ENCODE measurements at places on chromosomes 5 and 9.

GRCh38 chr5:141637123-141637766 is 448 bp downstream of the RELL2 start:
- DNase-seq = no peak

DNA sequence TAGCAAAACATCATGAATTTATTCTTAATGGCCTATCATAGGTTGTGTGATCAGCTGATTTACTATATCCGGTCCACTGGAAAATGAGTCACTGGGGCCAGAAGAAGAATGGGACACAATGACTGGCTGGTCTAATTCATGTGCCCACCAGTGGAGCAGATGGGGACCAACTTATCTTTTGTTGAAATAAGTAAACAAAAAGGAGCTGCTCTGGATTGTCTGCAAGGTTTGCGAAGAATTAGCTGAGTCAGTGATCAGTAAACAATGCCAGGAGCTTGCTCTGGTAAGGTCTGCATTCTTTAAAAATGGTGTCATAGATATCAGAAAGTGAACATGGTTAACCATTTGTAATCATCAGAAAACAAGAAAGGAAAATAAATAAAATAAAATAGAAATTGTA is 128.0 kb downstream of the RASEF start:
- DNase-seq = no peak

DNA sequence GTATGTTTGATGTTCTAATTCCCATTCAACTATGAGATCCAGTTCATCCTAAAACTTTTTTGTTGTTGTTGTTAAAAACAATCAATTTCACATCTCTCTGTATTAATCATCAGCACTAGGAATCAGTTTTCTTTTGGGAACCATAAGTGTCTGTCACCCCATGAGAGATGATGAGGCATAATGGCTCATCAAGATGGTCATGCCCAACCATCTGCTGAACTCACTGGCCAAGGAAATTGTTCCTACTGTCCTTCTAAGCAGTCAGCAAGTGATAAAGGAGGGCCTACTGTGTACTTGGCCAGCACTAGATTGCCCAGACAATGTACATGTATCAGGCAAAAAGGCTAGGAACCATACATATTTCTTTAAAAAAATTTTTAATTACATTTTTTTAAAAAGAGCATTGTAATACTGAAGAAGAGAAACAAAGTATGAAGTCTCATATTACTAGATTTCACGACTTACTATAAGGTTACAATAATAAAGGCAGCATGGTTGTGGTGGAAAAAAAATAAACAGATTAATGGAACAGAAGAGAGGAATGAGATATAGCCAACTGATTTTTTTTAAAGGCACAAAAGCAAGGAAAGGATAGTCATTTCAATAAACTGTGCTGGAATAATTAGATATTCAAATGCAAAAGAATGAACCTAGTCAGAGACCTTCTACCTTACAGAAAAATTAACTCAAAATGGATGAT is 458.3 kb downstream of the SPOCK1 start:
- no peak for DNase-seq

- peak; percentile 83 for DNase-seq
Measured at GRCh38 chr5:176817369-176817840, 7.0 kb downstream of the UNC5A start.

DNA sequence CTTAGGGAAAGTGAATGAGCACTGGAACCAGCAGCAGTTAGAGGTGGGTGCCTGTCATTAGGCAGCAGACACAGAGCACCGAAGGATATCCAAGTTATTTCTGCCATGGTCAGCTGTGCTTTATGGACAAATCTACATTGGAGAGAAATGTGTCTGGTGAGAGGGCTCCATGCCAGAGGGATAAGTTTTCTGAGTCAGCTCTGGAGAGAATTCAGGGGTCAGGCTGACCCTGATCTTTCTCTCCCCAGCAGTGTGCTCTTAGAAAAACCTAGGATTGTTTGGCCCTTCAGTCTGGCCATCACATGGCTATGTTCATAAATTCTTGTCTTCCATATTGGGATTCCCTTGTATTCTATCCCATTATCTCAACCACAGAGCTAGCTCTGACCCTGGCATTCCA is 8.9 kb upstream of the IL17B start:
- no peak for DNase-seq

- DNase-seq = no peak
Measured at GRCh38 chr5:109916481-109917153, 226.9 kb downstream of the MAN2A1 start.
